ENCODE measurements at places on chromosomes 16 and 17. TPM values are rescaled to one million over a fixed set of nuclear protein-coding genes. Genes with fewer than 3 reads are reported as not detected.

The EMC6 gene
- total RNA-seq = 13.8 TPM

The KCNH4 gene
- not detected for total RNA-seq

The CDRT15L2 gene
- total RNA-seq = not detected

The CCL7 gene
- total RNA-seq = 0.36 TPM

DNA sequence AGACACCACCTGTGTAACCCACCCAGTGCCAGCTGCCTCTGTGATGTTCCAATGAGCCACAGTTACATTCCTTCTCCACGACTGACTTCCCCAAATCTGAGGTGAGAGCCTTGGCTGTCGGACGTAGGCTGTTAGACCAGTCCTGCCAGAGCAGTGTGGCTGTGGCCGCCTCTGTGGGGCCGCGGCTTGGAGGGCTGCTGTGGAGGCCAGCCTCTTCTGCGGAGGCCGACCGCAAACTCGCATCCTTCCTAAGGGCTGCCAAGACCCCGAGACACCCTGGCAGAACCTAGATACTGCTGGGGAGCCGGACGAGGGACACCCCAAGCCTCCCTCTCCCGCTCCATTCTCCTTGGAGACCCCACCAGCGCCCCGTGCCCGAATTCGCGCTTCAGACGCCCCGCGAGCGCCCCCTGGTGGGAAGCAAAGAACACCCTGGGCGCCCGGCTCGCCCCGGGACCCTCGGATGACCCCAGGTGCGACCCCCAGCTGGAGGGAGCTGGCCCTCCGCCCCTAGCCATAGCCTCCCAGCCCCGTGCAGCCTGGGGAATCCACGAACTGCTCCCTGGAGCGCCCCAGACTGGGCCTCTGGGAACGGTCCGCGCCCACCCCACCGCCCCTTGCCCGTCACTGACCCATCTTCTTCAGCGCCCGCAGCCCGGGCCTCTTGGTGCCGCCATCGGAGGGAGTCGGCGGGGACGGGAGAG, 547 bp downstream of the PLCD3 start:
- H3K4me1 ChIP-seq = peaks cover 33% of the 10 kb centered on the region
- H3K27me3 ChIP-seq = no peaks in the 10 kb centered on the region
- H3K27ac ChIP-seq = no peak overlapping the region
- no peaks in the 10 kb centered on the region for H3K36me3 ChIP-seq

- no peaks in the 10 kb centered on the region for H3K36me3 ChIP-seq
- no peak overlapping the region for H3K27ac ChIP-seq
- no peaks in the 10 kb centered on the region for H3K27me3 ChIP-seq
Measured at GRCh38 chr16:77480681-77481315, 46.0 kb upstream of the ADAMTS18 start.

- H3K36me3 ChIP-seq = no peaks in the 10 kb centered on the region
- no peak overlapping the region for H3K4me3 ChIP-seq
- H3K27ac ChIP-seq = no peak overlapping the region
- H3K4me1 ChIP-seq = peaks cover 4% of the 10 kb centered on the region
- H3K27me3 ChIP-seq = no peaks in the 10 kb centered on the region
Measured at GRCh38 chr16:49793244-49793643, 62.7 kb downstream of the ZNF423 start.

- H3K27me3 ChIP-seq = peaks cover 3% of the 10 kb centered on the region
- no peaks in the 10 kb centered on the region for H3K36me3 ChIP-seq
- no peak overlapping the region for H3K4me3 ChIP-seq
- no peak for DNase-seq
- H3K4me1 ChIP-seq = peaks cover 12% of the 10 kb centered on the region
Measured at GRCh38 chr17:3693829-3694231, 2.1 kb downstream of the P2RX5 start.

DNA sequence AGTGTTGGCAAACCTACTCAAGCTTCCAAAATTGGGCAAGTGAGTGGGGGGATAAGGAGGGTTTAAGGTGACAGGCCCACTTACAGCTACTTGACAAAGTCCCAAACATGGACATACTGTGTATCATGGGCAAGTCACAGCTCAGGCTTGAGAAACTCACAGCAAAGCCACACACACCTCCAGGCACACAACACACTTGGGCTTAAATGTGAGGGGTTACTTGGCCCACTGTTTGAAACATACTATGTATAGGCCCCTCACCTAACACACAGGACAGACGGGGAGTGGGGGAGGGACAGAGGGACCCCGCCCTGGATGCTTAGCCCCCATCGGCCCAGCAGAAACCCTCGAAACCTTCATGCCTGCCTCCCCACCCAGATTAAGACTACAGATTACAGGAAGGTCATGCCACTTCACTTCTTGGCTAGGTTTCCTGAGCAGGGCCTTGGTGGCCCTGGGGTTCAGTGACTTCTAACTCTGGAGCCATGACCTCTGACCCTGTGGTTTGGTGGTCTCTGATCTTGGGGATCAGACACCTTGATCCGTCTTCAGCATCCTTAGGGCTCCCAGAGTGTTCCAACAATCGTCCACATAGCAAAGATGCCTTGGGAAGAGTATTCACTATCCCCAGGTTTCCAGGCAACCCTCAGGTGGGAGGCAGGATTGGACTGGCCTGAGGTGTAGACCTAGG, 2.3 kb upstream of the SAMD14 start:
- no peak overlapping the region for H3K4me3 ChIP-seq
- H3K27ac ChIP-seq = no peak overlapping the region
- peak; percentile 80 for DNase-seq
- peaks cover 25% of the 10 kb centered on the region for H3K36me3 ChIP-seq

GRCh38 chr16:70159355-70160348, 13.9 kb upstream of the CLEC18C start:
- H3K36me3 ChIP-seq = peaks cover 37% of the 10 kb centered on the region
- H3K27me3 ChIP-seq = no peaks in the 10 kb centered on the region
- H3K4me1 ChIP-seq = peaks cover 8% of the 10 kb centered on the region
- peak; percentile 83 for DNase-seq
